ENCODE measurements at places on chromosomes 7 and 10.

- DNase-seq: no peak
These were observed 156.8 kb downstream of the RNF216 start for GRCh38 chr7:5624386-5625365.

- DNase-seq: no peak
These were observed 61.2 kb downstream of the PRKAR2B start for GRCh38 chr7:107105591-107106245.

- DNase-seq: peak; percentile 47
These were observed 95.0 kb upstream of the POM121L12 start for GRCh38 chr7:52940481-52940880.

- DNase-seq: peak; percentile 43
These were observed 14.3 kb downstream of the ZNF282 start for GRCh38 chr7:149209518-149210269.

DNA sequence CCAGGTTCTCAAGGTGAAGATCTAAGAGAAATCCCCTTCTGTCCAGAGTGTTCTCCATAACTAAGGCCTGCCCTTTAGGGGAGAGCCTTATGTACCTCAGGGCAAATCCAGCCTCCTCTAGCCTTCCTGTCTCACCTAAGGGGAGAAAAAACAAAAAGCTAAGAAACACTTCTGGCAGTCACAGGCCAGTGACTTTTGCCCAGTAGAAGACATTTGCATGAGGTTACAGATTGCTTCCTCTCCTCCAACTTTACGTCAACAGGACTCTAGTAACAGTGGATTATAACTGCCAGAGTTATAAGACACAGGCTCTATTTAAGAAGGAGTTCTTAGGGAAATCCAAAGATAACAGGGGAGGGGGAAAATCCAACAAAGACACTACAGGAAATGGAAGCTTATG, 15.9 kb upstream of the FAM241B start:
- no peak for DNase-seq

DNA sequence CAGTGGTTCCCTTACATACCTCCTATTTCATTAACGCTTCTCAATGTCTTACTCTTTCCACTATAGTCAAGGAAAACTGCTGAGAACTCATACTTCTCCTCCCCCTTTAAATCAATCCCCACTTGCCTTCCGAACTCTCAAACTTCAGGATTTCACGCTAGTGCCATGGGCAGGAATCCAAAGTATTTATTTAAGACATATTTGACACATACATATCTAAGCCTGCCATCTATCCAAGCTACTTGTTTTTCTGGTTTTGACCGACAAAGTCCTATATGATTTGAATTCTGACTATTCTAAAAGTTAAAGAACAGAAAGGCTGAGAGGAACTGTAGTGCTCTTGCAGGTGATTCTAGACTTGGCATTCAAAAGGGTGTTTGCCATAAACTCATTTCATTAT, 51.8 kb downstream of the CCDC6 start:
- DNase-seq: no peak

GRCh38 chr10:122571892-122572291, 11.3 kb downstream of the DMBT1 start:
- DNase-seq: no peak

GRCh38 chr7:25073451-25073850, 51.6 kb downstream of the CYCS start:
- DNase-seq: peak; percentile 76

DNA sequence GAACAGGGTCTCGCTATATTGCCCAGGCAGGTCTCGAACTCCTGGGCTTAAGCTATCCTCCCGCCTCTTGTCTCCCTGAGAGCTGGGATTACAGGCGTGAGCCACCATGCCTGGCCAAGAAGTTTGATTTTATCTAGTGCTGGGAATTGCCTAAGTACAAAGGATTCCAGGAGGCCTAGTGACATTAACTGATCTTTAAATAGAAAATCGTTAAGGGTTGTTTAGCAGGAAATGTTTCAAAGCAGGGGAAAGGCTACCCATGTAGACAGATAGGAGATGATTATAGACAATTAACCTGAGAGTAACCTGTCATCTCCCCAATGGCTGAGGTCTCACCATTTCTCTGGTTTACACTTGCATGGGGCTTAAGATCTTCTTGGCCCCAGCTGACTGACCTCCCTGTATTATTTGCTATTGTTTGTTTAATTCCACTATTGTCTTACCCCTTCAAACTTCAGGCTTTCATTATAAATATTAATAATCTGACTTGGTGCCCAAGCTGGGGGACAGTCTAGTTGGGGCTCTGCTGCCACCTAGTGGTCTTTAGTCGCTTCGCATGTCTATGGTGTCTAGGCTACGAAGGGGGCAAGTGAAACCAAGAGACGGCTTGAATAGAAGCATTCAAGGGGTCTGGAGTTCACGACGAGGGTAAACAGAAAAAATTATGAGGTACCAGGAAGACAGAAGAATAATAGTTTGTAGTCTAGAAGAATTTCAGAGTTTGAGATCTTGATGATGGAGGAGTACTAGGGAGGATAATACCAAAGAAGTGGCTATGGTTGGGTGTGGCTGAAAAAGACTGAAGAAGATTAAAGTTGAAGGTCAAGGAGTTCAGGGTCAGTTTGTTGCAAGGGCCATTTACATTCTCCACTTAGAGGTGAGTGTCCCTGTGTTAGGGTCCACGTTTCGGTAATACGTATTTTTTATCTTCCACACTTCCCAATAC, 40.4 kb upstream of the BPGM start:
- peak; percentile 55 for DNase-seq

DNA sequence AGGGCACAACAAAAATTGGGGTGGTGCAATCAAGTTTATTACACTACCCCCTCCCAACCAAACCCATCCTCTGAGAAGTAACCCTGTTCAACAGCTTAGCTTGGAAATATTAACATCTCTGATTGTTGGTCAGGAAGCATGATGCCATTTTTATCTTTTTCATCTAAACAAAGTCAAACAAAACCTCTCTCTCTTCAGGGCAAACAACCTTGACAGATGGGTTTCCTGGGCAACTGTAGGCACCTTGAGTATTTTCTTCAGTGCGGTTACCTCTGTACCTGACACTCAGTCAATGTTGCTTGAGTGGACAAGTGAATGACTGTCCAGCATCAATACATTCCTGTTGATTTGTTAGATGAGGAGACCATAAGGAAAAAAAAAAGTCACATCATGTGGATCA, 183.6 kb downstream of the NRP1 start:
- DNase-seq: no peak

DNA sequence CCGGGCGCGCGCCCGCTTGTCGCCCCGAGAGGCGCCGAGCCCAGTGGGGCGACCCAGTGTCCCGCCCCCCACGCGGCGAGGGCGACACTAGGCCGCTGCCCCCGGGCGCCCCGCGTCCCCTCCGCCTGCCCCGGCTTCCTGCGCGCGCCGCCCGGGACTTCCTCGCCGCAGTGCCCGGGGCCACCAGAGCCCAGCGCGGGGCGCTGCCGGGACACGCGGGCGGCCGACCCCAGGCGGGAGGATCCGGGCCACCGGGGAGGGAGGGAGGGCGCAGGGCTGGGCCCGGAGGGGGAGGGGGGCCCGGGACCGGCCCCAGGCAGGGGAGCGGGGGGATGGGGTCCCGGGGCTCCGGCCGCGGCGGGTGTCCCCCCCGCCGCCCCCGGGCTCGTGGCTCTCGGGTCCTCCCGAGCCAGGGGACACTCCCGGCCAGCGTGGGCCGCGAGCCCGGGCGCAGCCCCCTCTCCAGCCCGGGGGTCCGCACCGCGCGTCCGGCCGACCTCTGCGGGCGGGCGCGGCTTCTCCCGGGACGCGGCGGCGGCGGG, 435 bp upstream of the PWWP2B start:
- peak; percentile 37 for DNase-seq

DNA sequence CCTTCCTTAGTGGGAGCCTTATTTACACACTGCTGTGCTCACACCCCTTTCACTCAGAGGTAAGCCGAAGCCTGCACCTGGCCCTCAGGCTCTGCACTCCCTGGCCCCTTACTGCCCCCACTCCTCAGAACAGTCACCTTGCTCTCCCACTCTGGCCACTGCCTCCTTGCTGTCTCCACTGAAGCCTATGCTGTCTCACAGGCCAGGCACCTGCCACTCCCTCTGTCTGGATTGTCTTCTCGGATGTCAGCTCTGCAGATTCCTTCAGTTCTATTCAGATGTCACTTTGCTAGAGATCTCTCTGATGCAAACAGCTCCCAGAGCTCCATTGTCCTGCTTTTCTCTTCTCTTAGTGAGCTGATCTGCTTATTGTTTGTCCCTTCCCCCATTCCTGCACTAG, 390.7 kb downstream of the DPP6 start:
- DNase-seq: no peak

- DNase-seq: peak; percentile 84
These were observed 17.3 kb downstream of the KDM7A start for GRCh38 chr7:140159497-140159896.

GRCh38 chr7:157930926-157931466, 594.2 kb downstream of the DNAJB6 start:
- DNase-seq: no peak

- DNase-seq: no peak
These were observed 2.4 kb upstream of the INPP5A start for GRCh38 chr10:132535065-132535651.

DNA sequence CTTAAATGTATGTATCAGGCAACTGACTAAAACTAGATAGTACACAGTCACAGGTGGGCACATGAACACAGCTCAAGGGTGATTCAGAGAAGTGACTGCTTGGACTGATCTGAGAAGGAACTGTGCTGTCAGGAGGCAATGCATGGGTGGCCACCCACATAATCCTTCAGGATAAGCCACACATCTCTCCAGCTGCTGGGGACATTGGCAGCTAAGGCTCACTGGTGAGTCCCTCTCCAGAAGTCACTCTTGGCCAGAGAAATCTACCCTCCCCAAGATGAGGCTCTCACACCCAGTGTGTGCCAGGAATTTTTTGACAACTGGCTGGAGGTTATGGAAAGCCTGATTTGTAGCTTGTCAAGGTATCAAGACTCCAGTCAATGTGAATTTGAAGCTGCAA, 302.4 kb upstream of the NEBL start:
- no peak for DNase-seq

Measured in fibroblast of upper back skin (primary cell).